Stimulated activated CD4-positive, alpha-beta T cell treated with anti-CD3 and anti-CD28 coated beads, Interleukin-15, amount 100 ng/mL, for 1 hour (primary cell): ENCODE measurements at places on chromosomes 13 and 19.

GRCh38 chr13:38401276-38401675, 51.6 kb downstream of the UFM1 start:
- DNase-seq: no peak

GRCh38 chr13:73195091-73195490, 136.3 kb downstream of the KLF5 start:
- DNase-seq: no peak

DNA sequence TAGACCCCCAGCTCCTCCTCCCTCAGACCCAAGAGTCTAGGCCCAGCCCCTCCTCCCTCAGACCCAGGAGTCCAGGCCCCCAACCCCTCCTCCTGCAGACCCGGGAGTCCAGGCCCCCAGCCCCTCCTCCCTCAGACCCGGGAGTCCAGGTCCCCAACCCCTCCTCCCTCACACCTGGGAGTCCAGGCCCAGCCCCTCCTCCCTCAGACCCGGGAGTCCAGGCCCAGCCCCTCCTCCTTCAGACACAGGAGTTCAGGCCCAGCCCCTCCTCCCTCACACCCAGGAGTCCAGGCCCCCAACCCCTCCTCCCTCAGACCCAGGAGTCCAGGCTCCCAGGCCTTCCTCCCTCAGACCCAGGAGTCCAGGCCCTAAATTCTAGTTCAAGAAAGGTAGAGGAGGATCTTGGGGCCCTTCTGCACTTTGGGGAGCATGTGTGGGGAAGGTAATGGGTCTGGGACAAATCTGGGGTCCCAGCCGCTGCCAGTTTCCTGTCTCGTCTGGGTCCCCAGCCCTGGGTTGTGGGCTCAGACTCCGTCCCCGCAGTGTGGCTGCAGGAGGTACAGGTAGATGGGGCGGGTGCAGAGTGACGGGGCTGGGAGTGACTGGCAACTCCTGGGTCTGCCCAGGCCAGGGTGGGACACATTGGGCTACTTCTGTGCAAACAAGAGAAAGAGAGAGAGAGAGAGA, 3.2 kb upstream of the TMEM190 start:
- DNase-seq: no peak

- DNase-seq: no peak
Measured at GRCh38 chr13:114285166-114285808, 3.9 kb downstream of the UPF3A start.

DNA sequence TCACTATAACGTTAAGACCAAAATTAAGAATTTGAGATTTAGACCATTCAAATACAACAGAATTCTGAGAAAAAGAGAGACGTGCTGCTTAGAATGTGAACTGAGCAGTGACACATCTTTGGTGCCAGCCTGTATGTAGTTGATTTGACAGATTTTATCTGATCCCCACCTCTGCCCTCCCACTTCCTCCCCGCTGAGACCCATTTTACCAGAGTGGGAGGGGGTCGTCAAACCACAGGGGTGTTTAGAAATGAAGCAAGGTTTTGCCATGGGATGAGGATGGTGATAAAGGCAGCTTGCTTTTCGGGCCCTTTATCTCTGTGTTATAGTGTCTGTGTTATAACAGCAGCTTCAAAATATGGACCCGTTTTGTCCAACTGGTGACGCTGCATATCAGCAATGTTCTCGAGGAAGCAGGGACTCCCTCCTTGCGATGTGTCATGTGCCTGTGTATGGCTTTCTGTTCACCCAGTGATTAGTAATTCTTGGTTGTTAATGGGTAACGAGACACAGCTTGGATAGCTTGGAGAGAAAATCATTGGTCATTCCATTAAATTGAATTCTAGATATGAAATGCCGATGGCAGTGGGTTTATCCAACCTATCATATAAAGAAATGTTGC, 125.0 kb downstream of the HS6ST3 start:
- DNase-seq: no peak

DNA sequence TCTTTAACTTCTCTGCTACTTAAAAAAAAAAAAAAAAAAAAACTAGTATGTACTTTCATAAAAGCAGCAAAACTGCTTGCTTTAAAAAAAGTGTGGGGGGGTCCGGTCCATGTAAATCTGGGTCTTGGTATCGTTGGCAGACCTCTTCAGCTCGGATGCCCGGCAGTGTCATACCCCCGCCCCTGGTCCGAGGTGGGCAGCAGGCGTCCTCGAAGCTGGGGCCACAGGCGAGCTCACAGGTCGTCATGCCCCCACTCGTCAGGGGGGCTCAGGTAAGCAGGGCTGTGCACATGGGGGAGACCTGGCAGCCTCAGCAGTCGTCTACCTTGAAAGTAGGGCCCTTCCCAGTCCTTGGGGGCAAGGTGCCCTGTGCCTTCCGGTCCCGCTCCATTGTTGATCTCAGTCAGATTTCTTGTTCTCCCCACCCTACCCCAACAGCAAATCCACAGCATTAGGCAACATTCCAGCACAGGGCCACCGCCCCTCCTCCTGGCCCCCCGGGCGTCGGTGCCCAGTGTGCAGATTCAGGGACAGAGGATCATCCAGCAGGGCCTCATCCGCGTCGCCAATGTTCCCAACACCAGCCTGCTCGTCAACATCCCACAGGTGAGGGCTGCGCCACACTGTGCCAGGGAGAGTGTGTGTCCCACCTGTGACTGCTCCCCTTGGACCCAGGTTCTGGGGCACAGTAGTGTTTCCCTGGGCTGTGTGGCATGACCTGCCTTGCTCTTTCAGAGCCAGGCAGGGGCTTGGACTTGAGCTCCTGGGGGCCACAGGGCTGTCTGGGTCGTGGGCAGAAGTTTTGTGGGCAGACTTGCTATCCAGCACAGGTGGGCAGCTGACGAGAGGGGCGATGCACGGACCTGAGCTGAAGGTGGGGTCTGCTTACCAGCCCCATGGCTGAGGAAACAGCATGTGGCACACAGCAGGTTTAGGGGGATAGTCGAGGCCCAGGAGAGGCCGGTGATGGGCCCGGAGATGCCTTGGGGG, 19.4 kb downstream of the TSSK6 start:
- no peak for DNase-seq

- DNase-seq: no peak
Measured at GRCh38 chr13:25217023-25217885, 45.2 kb upstream of the AMER2 start.

DNA sequence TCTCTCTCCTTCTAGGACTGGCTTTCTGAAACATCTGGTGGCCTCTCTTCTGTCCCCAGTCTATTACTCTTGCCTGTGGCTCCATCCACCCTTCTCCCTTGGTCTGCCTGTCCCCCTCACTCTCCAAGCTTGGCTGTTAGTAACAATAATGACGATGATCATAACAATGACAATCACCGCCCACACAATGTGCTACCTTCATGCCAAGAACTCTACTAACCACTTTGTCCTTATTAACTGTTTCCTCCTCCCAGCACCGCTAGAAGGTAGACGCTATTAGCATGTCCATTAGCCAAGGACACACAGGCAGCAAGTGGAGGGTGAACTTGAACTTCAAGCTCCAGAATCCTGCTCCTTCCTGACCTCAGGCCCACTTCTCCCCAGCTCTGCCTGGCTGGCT, 2.7 kb downstream of the GYS1 start:
- no peak for DNase-seq

DNA sequence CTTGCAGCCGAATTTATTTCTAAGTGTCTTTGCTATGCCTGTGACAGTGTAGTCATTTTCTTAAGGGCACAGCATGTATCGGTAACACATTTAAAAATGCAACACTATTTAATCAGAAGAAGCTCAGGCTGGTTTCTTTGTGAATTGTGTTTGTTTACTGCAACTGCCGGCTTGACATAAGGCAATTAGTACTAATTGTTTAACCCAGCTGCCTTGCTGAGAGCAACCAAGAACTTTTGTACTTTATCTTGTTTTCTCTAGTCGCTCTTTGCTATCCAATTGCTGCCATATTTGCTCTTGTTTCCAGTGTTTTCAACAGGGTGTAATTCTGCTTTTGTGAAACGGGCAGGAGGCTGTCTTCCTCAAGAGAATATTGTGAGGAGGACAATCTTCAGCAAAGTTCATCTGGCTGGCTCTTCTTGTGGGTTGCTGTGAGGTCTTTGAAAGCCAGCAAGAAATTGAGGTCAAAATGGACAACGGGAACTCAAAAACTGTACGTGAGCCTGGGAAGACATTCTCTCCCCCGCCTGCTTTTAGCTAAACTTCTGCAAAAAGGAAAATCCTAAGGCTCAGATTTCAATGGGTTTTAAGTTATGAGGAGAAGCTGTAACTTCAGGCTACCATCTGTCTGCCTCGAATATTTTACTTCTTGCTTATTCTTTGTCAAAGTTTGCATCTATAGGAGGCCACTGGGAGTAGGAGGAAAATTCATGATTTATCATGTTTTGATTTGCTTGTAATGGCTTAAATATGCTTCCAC, 75.8 kb upstream of the TSHZ3 start:
- DNase-seq: no peak
